Urothelium cell line (cell line): ENCODE measurements at places on chromosomes 5 and 9.

DNA sequence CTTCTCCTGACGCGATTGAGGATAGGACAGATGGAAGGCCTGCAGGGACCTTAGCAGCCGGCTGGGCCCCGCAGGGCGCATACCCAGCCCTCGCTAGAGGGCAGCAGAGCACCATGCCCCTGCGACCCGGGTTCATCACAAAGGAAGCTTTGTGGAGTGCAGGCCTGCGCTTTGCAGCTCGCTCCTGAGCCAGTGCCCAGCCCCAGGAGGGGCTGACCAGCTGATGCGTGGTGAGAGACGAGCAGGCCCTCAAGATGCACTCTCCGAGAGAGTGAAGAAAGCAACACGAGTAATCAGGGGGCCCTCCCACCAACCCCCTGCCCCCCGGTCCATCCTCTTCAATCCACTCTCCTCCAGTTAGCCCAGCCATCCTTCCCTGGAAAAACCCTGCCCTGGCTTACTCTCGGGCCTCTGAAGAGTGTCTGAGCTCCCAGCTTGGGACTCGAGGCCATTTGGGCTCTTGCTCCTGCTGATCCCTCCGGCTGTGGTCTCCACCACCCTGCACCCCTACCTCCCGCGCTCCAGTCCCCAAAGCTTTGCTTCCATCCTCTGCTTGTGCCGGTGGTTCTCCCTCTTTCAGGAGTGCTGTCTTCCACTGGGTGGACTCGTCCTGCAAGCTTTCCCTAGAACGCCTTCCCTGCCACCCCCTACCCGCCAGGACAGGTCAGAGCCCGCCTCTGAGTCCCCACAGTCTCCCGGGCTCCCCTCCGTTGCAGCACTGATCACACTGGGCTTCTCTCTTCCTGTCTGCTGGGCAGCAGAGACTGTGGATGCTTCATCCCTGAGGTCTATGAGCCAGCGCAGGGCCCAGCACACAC, 9.1 kb upstream of the KIF12 start:
- peak; percentile 88 for DNase-seq

DNA sequence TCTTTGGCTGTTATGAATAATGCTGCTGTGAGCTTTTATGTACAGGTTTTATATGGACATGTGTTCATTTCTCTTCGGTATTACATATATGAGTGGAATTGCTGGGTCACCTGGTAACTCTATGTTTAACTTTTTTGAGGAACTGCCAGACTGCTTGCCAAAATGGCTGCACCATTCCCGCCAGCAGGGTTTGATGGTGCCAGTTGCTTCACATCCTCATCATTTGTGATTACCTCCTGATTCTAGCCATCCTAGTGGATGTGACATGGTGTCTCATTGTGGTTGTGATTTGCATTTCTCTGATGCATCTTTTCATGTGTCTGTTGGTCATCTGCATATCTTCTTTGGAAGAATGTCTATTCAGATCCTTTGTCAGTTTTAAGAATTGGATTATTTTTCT, 10.7 kb downstream of the NANS start:
- no peak for DNase-seq

- peak; percentile 32 for DNase-seq
Measured at GRCh38 chr5:135398160-135398854, 724 bp downstream of the MACROH2A1 start.

DNA sequence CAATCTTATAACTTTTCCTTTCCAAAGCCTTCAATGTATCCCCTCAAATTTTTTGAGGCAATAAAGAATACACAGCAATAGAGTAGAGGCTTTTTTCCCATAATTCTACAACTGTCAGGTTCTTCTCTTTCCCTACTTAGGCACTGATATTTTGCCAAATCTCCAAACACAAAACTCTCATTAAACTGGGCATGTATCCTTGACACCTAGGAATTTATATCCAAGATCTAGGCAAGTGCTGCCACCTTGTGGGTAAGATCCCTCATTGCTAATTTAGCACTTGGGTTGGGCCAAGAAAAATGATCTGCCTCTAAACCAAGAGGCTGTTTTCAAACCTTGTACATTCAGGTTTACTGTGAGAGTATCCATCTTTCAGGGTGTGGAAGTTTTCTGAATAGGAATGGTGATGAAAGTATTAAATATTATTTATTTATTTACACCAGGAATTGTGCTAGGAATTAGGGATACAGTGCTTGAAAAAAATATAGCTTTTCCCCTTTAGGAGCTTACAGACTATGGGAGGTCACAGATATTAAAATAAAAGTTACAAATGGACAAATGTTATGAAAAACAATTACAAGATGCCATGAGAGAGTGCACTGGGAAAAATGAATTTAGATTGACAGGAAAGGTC, 17.6 kb downstream of the TSTD2 start:
- DNase-seq: peak; percentile 55

DNA sequence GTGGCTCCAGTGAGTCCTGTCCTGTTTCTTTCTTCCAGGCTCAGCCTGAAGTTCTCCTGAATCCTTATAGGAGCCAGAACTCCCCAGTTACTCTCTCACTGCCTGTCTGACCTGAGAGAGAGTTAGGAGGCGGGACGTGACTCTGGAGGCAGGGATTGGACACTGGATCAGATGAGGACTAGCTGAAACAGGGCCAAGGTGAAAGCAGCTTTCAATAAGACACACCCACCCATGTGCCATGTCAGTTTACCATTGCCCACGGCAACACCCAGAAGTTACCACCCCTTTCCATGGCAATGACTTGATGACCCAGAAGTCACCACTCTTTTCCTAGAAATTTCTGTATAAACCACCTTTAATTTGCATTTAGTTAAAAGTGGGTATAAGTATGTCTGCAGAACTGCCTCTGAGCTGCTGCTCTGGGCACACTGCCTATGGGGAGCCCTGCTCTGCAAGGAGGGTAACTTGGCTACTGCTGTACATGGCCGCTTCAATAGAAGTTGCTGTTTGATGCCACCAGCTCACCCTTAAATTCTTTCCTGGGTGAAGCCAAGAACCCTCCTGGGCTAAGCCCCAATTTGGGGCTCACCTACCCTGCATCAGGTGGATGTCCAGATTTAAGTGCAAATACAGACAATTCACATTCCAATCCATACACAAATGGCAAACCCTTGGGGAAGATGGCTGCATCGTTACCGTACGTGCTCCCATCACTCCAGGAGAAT, 13.7 kb downstream of the FCN2 start:
- no peak for DNase-seq

DNA sequence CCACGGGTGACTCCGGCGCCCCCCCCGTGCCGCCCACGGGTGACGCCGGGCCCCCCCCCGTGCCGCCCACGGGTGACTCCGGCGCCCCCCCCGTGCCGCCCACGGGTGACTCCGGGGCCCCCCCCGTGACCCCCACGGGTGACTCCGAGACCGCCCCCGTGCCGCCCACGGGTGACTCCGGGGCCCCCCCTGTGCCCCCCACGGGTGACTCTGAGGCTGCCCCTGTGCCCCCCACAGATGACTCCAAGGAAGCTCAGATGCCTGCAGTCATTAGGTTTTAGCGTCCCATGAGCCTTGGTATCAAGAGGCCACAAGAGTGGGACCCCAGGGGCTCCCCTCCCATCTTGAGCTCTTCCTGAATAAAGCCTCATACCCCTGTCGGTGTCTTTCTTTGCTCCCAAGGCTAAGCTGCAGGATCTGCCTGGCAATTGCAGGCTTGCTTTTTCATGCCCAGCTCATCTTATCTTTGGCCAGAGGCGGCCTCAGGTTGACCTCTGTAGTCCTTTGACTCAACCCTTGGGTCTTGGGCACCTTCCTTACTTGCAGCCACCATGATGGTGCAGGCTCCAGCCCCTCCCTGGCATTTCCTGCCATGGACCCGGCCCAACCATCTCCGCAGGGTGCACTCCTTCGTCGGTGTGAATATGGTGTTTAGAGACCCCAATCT, 9.8 kb downstream of the CEL start:
- no peak for DNase-seq

DNA sequence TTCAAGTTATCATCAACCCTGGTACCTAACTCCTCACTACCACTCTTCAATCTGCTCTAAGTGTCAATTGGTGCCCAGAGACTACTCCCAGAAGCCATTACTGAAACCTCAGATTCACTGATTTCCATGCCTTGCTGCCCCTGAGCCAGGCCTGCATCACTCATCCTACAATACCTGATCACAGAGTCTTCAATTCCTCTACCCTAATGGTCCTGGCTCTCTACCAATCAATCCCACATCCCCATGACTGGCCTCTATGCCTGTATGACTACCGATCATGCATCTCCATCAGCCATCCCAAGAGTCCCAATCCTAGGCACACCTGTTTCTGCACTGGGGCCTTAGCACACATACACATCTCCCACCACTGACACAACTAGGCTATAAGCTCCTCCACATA, 2.5 kb downstream of the ZNF484 start:
- no peak for DNase-seq

DNA sequence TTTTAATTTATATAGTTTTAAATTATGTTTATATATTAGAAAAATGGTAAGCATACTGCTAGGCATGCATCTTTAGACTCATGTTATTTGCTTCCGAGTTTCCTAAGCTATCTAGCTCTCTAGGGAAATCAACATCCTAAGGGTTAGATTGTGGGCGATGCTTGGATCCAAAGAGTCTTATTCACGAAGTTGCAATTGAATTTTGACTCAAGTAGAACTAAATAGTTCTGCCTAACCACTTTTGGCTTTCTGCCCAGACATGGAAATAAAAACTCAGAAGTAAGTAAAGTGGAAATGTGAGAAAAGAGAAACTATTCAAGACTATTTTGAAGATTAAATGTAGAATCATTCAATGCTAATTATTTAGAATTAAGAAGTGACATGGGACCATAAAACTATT, 440.4 kb downstream of the CDH18 start:
- peak; percentile 25 for DNase-seq

GRCh38 chr5:141734501-141735229, 52.6 kb upstream of the ARAP3 start:
- DNase-seq: peak; percentile 62

DNA sequence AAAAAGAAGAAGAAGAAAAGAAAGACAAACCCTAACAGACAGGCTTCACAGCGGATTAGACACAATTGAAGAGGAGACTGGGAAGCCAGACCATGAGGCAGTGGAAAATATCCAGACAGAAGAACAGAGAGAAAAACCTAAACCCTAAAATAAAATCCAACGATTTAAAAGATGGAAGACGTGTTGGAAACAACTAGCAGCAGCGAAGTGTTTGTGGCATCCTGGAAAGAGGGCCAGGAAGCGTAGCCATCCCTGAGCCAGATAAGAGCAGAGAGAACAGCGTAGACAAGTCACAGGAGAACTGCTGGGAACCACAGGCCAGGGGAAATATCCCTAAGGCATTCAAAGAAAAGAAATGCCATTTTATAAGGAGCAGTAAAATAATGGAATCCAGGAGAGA, 39.7 kb upstream of the NKD2 start:
- DNase-seq: no peak

GRCh38 chr9:71485326-71485725, 283.0 kb downstream of the CEMIP2 start:
- DNase-seq: no peak

- no peak for DNase-seq
Measured at GRCh38 chr5:102819634-102820033, 64.5 kb downstream of the PAM start.

GRCh38 chr5:68299575-68299974, 84.0 kb downstream of the PIK3R1 start:
- no peak for DNase-seq

- DNase-seq: no peak
Measured at GRCh38 chr5:72353046-72353445, 32.9 kb downstream of the PTCD2 start.

DNA sequence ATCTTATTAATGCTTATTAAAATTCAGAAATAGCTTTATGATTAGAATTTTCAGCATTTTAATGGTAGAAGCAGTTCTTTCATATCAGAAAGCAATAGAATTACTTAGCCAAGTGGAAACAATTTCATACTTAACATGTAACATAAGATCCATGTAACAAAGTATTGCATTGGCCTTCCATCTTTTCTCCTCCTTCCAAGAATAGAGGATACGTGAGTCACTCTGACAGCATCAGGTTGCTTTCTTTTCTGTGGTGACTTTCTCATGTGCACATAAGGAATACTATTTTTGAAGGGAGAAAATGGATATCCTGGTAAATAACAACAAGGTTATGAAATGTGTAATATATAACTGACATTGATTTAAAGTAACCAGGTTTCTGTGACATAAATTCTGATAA, 272.2 kb downstream of the ANXA1 start:
- DNase-seq: no peak

- DNase-seq: no peak
Measured at GRCh38 chr5:100026606-100027005, 508.6 kb upstream of the FAM174A start.

- DNase-seq: no peak
Measured at GRCh38 chr9:134623258-134624066, 18.1 kb upstream of the COL5A1 start.

GRCh38 chr5:67315082-67315989, 118.7 kb upstream of the CD180 start:
- DNase-seq: peak; percentile 27

- no peak for DNase-seq
Measured at GRCh38 chr9:129142138-129142935, 31.1 kb downstream of the PTPA start.

DNA sequence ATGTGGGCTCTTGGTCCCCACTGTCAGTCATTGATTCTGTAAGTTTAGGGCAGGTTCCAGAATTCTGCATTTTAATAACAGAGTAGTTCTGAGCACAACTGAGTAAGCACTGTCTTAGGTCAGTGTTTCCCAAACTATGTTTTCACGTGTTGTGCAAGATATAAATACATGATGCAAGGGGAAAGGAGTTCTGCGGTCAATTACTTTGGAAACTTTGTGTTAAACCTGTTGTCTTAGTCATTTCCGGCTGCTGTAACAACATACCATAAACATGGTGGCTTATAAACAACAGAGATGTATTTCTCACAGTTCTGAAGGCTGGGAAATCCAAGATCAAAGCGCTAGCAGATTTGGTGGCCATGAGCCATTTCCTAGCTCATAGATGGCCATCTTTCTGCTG, 69.8 kb downstream of the EQTN start:
- peak; percentile 57 for DNase-seq

GRCh38 chr9:129868872-129869486, 33.7 kb downstream of the USP20 start:
- DNase-seq: no peak

DNA sequence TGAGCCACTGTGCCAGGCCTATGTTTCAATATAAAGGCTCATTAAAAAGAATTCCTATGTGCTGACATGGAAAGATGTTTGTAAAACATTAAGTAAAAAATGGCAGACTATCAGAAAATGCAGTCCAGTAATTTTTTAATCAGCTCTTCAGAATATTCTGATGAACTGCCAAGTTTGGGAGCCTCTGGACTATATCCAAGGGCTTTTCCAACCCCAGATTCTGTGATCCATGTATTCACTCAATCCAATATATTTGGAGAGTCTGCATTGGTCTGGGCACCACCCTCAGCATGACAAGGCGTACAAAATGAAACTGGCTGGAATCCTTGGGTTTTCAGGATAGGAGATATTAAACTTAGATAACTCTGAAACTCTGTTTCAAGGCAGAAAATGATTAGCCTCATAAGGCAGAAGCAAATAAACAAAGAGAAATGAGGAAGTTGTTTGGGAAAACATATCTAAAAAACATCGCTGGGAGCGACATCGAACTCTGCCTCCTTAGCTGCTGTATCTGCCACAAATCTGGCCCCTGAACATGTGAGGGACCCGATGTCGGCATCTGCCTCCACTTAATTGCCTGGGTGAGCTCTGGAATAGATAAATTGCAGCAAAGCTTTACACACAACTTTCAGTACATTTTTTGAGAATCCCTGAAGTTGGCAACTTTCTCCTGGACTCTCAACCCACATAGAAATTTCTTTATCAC, 14.4 kb downstream of the PDE6A start:
- DNase-seq: no peak

- no peak for DNase-seq
Measured at GRCh38 chr9:89777544-89777943, 172.7 kb downstream of the GADD45G start.

GRCh38 chr9:137006116-137007003, 10.0 kb upstream of the CLIC3 start:
- no peak for DNase-seq
